ENCODE measurements at places on chromosomes 7 and 10. TPM values are rescaled to one million over a fixed set of nuclear protein-coding genes. Genes with fewer than 3 reads are reported as not detected.

Gene MYO1G
- under 0.01 TPM for total RNA-seq

Gene IGF2BP3
- total RNA-seq = 42.3 TPM

Gene LIPM
- total RNA-seq = not detected

Gene AKR1D1
- not detected for total RNA-seq

Gene SFTPA1
- not detected for total RNA-seq

Gene WDR86
- total RNA-seq = not detected

Gene NEUROG3
- total RNA-seq = not detected

Gene SGMS1
- total RNA-seq = 9.6 TPM

Gene SPDYE9
- total RNA-seq = not detected

Gene FBXL13
- 2.0 TPM for total RNA-seq

Gene HYAL4
- total RNA-seq = not detected

Gene ASB4
- total RNA-seq = under 0.01 TPM

Gene FAM221A
- 7.6 TPM for total RNA-seq

Gene MSMB
- total RNA-seq = not detected

Data from melanocyte of skin (primary cell).